ENCODE measurements at places on chromosomes 3 and 15. TPM values are rescaled to one million over a fixed set of nuclear protein-coding genes. Genes with fewer than 3 reads are reported as not detected.

LRRK1 gene
- total RNA-seq, result 12.2 TPM

EPHB1 gene
- total RNA-seq, result 0.50 TPM

GPR176 gene
- total RNA-seq, result 79.6 TPM

PARP15 gene
- 0.26 TPM for total RNA-seq

AADACL2 gene
- total RNA-seq, result under 0.01 TPM

CYP1A2 gene
- total RNA-seq, result not detected

ZNF35 gene
- total RNA-seq, result 11.2 TPM
